Fibroblast of skin of right biceps (primary cell): ENCODE measurements at places on chromosomes 5 and 9.

DNA sequence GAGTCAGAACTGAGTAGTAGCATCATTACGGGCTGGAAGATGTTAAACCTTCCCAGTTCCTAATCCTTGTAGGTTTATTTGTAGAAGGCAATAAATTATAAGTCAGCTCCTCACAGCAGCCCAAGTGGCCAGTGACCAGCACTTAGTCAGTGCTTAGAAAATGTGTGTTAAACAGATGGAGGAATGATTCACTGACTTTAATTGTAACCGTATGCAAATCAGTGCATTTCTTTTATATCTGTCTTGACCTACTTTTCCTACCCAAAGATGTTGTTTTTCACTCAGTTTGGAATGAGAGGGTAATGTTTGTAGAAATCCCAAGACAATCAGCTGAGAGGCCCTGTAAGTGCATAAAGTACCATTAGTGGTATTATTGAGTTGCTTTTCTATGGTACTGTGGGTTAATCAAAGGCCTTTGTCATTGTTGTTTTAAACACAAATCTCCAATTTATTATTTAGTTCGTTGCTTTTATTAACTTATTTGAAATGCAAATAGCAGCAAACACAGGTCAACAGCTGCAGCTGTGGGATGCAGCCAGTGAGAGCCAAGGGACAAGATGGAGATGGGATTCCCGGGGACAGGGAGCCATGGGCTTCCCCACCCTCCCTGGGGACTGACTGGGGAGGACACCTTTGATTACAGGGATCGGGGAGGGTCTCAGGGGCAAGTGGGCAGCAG lies 49.8 kb downstream of the MAP1B start:
- peak; percentile 97 for DNase-seq

DNA sequence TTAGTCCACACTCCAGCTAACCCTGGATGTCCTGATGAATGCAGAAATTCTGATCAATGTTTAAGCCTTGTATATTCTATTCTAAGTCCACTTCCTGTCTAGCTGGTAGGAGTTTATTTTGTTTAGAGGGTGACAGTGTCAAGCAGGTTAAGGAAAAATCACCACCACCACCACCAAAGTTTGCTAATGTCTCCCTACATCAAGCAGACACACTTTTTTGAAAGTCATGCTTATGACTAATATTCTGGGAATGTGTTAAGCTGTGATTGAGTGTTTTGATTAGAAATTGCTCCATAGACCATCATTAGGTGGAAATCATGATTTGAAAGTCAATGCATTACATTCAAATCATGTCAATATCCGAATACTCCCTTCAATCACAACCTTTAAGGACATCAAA lies 1530.1 kb downstream of the MAT2B start:
- no peak for DNase-seq

DNA sequence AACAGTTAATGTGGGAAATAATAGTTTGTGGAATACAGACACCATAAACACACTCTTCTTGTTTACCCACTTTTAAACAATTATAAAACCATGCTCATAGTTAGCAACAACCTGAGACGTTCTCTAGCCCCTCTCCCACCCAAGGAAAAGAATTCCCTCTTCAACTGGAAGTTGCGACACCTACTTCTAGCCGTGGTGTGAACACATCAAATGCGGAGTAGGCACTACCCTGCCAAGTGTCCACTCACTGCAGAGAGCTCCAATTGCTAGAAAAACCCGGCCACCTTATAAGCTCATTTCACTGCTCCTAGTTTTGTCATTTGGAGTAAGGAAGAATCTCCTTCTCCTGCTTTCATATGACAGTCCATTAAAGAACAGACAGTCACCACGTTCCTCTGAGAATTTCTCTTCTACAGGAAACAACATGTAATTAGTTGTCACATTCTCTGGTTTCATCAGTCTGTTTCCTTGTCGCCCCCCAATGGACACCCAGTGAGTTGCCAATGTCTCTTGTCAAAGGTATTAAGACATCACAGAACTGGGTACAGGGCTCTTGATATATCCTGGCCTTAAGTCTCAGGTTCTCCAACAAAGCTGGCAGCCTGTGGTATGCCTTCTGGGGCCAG lies 47.3 kb downstream of the PRLR start:
- peak; percentile 66 for DNase-seq

GRCh38 chr5:96582343-96582742 lies 79.8 kb upstream of the CAST start:
- DNase-seq = peak; percentile 62

GRCh38 chr9:26399556-26399955 lies 493.0 kb downstream of the CAAP1 start:
- DNase-seq = no peak

DNA sequence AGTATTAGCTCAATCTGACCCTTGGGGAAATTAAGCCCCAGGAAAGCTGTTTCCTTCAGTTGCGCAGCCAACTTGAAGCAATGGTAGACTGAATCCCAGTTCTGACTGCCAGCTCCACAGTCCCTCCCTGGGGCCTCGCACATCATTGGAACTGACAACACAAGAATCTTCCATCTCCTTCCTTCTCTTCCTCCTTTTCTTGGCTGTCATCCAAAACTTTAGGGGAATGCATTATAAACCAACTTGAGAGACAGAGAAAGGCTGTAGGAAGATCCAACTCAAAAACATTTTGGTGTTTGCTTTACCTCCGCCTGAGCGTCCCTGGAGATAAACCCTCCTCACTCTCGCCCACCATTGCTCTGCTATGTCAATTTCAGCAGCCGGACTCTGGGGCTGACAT lies 16.6 kb downstream of the KCNIP1 start:
- DNase-seq = peak; percentile 13
